DND-41 (cell line): ENCODE measurements at places on chromosomes 5 and 9.
A peak's percentile ranks its signal among the peaks of the same experiment; 100 is the strongest.

DNA sequence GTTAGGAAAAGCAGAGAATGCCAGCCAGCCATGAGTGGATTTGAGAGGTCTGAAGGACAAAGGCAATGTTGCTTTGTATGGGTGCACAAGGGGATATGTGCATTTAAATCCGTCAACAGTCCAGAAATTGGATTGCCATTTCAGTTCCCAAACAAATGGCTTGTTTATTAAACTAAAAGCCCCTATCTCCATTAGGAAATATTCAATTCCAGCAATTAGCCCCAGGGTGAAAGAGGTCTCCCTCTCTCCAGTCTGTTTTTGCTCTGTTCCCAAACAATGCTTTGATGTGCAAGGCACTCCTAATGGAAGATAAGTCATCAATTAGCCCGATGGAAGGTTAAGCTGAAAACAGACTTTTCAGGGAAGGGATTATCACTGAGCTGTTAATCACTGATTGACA lies 101.3 kb downstream of the C9orf152 start:
- DNase-seq, result no peak

DNA sequence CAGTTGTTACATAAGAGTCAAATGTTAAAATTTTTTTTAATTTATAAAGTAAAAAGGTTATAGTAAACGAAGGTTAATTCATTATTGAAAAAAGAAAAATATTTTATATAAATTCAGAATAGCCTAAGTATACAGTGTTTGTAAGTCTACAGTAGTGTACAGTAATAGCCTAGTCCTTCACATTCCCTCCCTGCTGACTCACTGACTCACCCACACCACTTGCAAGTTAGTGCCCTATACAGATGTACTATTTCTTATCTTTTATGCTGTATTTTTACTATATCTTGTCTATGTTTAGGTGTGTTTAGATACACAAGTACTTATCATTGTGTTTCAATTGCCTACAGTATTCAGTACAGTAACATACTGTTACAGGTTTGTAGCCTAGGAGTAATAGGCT lies 57.6 kb downstream of the MAMDC2 start:
- no peak for DNase-seq

GRCh38 chr5:43941806-43942205 lies 338.8 kb downstream of the NNT start:
- DNase-seq, result no peak

- no peak for DNase-seq
Observed at GRCh38 chr9:18821788-18822187, 211.2 kb downstream of the SAXO1 start.

GRCh38 chr5:93278896-93279295 lies 302.1 kb downstream of the NR2F1-AS1 start:
- DNase-seq, result no peak

GRCh38 chr9:38333047-38333446 lies 59.5 kb upstream of the ALDH1B1 start:
- DNase-seq, result no peak

DNA sequence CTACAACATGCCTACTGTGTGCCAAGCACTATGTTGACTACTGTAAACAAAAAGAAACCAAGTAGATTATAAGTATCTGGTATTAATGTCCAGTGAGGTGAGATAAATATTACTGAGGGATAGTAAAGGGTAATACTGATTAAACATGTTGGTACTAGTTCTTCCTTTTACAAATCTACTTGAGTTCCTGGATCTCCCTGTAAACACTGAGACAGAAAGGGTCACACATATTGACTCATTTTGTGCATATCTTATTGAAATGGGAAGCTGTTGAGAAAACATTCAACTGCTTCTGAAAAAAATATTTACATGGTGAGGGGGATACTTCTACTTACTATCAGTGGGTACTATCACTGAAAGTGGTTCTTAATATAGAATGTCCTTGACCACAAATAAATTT lies 24.3 kb downstream of the EFNA5 start:
- DNase-seq, result no peak

- no peak for DNase-seq
Observed at GRCh38 chr5:137565450-137565849, 66.3 kb upstream of the SPOCK1 start.

DNA sequence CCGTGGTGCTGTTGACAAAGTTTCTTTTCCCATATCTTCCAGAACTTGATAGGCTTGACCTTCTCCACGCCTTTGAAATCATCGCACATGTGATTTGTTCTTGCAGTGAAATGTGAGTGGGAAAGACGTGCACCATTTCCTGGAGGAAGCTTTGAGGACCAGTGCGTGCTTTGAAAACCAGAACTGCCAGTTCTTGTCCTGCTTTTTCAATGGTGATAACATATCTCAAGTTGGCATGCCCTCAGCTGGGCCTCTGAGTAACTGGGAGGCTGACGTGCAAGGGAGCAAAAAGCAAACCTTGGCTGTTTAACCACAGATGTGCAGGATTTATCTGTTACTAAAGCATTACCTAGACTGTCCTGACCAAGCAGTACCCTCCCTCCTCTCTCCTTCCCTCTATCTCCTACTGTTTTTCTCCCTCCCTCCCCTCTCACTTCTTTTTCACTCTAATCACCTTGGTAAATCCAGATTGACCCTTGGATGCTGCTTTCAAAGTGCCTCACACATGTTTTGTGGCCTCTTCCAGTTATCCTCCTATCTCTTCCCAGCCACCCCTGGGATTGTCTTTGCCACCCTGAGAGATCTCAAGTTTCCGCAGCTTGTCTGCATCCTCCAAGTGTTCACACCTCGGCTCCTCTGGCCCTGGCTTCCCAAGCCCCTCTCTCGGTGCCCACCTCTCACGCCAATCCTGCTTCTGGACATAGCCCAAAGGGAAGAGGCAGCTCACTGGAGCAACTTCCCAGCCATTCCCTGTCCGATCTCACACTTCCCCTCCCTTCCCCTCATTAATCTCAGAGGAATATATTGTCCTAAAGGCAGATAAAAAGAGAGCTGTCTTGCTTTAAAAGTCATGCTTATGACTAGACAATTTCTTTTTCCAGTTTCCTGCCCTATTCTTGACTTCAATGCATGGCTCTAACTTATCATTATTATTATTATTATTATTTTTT lies 198.3 kb downstream of the ERCC6L2 start:
- DNase-seq, result no peak

GRCh38 chr9:136341042-136341655 lies 13.8 kb downstream of the GPSM1 start:
- DNase-seq, result no peak

- DNase-seq, result no peak
Observed at GRCh38 chr5:161167016-161167767, 315.2 kb upstream of the ATP10B start.

GRCh38 chr5:54645882-54646355 lies 128.4 kb downstream of the SNX18 start:
- no peak for DNase-seq

DNA sequence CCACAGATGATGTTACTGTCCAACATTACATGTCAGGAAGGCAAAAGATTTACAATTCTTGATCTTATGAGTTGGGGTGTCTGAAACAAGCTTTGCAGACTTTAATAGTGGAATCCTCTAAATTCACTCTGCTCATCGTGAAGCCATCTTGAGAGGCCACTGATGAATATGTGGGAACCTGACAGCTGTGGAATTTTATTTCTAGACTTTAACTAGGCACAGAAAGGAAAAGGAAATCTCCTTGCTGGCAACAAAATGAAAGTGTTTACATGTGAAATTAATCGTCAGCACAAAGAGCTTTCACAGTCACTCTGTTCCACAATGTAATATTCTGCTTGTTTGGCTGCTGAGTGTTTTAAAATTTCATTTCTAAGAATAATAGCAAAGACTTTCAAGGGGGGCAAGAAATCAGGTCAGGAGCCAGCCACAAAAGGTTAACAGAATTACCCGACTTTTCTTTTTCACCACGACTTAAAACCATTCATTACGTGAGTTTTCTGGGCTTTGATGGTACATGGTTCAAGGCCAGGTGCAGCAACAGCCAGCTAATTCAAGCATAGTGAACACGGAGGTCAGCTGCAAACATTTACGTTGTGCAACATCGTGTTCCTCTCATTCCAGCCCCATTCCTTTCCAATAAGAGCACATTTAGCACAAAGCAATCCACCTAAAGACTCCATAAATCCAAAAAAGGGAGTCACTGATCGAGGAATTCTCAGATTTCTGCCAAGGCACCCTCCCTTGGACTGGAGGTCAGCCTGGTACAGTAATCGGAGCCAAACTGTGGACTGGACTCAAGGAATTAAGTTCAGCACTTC lies 14.6 kb downstream of the NREP start:
- peak; percentile 67 for DNase-seq

GRCh38 chr5:134777366-134777765 lies 18.8 kb downstream of the DDX46 start:
- DNase-seq, result no peak

- no peak for DNase-seq
Observed at GRCh38 chr9:133576031-133576874, 32.9 kb downstream of the FAM163B start.

GRCh38 chr5:31948006-31948405 lies 226.1 kb downstream of the GOLPH3 start:
- no peak for DNase-seq

DNA sequence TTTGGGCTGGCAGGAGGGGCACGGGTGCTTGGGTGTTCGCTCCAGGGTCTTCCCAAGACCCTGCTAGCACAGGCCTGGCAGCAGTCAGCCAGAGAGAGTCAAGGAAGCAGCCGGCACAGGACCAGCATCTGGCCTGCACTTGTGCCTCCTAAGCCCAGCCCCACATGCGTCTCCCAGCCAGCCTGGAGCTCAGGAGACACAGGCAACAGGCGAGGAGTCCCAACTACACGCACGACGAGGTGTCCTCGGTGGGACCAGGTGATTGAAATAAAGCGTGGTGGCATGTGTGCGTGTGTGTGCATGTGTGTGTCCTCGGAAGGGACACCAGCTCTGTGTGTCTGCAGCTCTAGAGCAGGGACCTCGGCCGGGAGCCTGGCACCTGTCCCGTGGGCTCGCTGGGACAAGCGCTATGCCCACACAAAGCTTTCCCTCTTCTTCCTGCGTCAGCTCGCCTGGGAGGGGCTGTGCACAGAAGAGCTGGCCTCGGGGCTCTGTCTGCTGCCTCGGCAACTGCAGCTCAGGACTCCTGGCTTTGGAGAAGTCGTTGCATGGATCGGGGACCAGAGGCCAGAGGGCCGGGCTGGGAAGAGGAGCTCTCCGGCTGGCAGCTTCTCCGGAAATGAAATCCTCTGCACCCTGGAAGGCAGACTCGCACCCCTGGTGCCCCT lies 14.7 kb upstream of the SLC9A3 start:
- no peak for DNase-seq

DNA sequence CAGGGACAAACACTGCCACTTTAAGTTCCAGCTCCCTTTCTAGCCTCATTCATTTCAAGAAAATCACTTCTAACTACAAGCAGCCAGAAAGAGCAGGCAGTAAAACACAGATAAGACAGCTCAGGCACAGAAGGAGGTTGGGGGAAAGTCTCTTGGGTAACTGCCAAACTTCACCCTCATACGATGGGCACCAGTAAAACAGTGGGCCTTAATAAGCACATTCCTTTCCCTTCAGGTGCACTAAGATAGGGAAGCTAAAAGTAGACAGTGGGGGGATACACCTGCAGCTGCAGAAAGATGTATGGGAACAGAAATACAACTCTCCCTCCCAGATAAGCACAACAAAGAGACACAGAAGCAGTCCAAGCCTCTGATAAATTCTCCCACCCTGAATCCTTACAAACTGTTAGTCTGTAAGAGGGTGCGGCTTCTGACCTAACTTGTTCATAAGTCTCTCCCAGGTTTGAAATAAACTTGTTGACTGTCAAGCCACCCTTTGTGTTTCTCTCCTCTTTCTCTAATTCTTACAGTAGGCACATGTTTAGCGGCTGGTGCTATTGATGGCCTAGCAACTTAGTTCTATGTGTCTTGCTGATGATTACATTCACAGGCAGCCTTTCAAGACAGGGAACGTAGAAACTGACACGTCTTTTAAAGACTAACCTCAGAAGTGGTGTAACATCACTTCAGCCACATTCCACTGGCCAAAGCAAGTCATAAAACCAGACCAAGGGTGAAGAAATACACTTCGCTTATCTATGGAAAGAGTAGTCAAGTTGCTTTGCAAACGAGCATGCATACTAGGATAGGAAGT lies 6.8 kb upstream of the CKS2 start:
- DNase-seq, result no peak

DNA sequence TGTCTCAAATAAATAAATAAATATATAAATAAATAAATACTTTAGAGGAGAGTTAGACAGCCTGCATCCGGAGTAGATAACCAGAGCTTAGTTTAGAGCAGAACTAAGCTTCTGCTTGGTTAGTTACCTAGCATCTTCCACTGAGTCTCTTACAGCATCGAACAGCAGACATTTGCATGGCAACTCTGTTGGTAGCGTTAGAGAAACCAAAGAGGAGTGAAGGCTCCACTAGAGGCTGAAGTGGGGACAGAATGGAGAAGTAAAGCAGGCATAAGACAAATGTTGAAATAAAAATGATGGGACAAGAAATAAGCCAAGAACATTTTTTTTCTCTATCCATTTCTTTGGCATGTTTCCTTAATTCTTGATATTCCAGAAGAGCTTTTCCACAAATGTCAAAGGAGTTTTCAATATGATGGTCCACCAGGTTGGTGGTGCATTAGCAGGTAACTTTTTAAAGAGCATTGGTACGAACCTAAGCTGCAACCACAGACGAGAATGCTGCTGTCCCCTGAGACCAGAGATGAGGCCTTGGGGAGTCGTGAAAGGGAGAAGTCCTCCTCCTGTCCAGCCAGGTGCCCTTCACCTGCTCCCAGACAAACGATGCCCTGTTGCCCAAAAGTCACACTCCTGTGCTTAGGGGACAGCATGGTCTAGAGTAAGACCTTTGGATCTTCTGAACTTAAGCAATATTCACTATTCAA lies 438.3 kb downstream of the DIRAS2 start:
- DNase-seq, result no peak

- DNase-seq, result no peak
Observed at GRCh38 chr5:174690271-174690670, 34.1 kb upstream of the MSX2 start.

DNA sequence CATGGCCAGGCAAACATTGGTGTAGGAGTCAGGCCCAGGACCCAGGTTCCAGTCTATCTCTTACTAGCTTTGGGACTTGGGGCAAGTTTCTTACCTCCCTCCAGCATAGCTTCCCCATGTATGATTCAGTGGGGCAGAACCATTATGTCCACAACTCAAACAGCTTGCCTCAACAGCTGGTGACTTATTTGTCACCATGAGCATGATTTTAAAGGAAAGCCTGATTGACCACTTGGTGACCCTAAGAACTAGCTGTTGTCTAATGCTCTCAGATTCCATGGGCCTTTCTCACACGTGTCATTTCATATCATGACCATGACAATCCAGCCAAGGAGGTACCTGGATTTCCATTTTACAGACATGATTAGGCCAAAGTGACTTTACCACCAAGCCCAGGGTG lies 126.4 kb downstream of the TTLL11 start:
- DNase-seq, result no peak
